ENCODE measurements at places on chromosomes 5 and 9. TPM values are rescaled to one million over a fixed set of nuclear protein-coding genes. Genes with fewer than 3 reads are reported as not detected.

GRCh38 chr5:82341325-82341724 is 63.2 kb upstream of the RPS23 start:
- no peak for DNase-seq

GRCh38 chr5:142904416-142904815 is 134.2 kb downstream of the ARHGAP26 start:
- DNase-seq: no peak

ADCY2 gene
- total RNA-seq: not detected

DNA sequence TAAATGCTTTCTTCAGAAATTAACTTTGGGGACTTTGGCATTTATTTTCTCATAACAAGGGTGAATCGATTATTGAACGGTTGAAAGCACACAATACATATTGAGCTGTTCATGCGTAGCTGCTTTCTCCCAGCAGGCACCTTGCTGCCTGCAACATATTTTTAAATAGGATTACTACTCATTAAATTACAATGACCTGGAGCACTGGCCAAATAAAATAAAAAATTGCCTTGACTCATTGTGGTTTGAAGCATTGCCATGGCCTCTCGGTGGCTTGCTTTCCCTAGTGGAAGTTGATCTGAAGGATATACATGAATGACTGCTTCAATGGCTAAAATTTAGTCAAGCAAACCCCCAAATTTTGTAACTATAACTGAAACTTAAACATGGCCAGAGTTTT is 181.6 kb upstream of the NUDT12 start:
- no peak for DNase-seq

DNA sequence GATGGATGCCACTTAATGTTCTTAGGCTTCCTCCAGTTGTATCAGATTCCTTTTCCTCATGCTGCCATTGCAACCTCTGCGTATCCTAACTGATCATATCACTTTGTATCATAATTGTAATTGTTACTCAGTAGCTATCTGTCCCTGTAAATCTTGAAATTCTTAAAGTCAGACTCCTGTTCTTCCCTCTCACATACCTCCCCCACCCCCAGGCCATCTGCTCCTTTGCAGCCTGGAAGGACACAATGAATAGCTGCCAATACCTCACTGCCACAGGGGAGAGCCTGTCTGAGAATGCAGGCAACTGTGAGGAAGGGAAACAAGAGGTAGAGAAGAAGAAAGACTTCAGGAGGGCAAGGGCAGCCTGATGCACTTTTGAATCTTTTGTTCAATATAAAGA is 228.5 kb downstream of the ENC1 start:
- DNase-seq: no peak

GRCh38 chr5:31626156-31626555 is 12.8 kb upstream of the PDZD2 start:
- DNase-seq: no peak

GRCh38 chr9:28155067-28155466 is 581.8 kb upstream of the C9orf72 start:
- DNase-seq: no peak

MLANA gene
- not detected for total RNA-seq

SLC26A2 gene
- 14.2 TPM for total RNA-seq

- DNase-seq: peak; percentile 63
Measured at GRCh38 chr5:142770650-142771609, 753 bp downstream of the ARHGAP26 start.

BTNL8 gene
- not detected for total RNA-seq

DNA sequence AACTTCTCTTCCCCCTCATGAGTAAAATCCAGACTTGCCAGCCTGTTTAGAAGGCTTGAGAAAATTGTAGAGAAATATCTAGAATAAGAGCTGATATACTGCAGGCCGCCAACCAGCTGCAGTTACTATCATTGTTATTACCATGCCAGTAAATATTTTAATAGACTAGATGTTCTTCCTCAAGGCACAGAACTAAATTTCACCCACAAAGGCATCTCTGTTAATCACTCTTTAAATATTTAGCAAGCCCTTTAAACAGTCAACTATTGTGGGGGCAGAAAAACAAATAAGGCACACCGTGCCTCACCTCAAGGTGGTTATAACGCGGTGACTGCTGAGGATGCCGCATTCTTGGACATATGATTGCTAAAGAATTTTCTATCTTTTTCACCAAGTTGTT is 147.0 kb downstream of the SPOCK1 start:
- DNase-seq: no peak

DNA sequence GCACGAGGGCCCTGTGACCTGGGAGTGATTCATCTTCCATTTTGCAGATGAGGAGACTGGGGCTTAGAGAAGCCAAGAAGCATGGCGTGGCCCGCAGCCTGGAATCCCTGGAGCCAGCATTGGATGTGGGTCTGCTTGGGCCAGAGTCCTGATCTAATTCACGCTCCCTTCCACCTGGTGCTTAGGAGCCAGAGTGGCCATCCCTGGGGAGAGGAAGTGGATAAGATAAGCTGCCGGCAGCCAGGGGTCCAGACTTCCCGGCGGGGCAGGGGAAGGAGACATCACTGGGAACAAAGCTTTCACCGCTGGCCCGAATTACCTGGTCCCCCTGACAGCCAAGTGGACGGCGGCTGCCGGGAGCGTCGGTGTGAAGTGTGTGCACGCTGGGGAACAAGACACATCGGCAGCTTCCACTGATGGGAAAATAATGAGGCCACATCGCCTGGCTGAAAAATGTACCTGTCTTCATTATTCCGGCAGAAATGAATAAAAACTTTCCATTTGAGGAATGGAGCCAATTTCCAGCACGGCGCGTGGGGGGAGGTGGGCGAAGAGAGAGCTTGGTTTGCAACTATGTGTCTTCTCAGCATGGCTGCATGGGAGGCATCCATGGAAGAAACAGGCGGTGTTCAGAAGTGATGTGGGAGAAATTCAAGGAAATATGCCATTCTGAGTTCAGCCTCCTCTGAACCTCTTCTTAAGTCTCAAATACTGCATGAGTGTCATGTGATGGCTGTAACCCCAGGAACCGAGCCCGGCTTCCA is 78.5 kb downstream of the OLFM1 start:
- no peak for DNase-seq
